ENCODE measurements at places on chromosomes 1 and 21. TPM values are rescaled to one million over a fixed set of nuclear protein-coding genes. Genes with fewer than 3 reads are reported as not detected.

The C1QB gene
- total RNA-seq, result not detected

The OR6N1 gene
- total RNA-seq, result not detected

The ZMYND12 gene
- total RNA-seq, result not detected

The GBP6 gene
- total RNA-seq, result not detected

The CELSR2 gene
- 12.5 TPM for total RNA-seq

The CFHR5 gene
- not detected for total RNA-seq

The TEX38 gene
- not detected for total RNA-seq

The MPL gene
- total RNA-seq, result not detected

The HSD11B1 gene
- not detected for total RNA-seq

The VWA5B1 gene
- 0.19 TPM for total RNA-seq

The LCE1C gene
- not detected for total RNA-seq

The ECM1 gene
- 2.7 TPM for total RNA-seq

The DSCAM gene
- total RNA-seq, result not detected

The OBSCN gene
- total RNA-seq, result 45.2 TPM

The KCNA3 gene
- 54.5 TPM for total RNA-seq

The CFHR1 gene
- not detected for total RNA-seq

The GREM2 gene
- not detected for total RNA-seq

The SMYD3 gene
- 34.5 TPM for total RNA-seq

The LCE6A gene
- total RNA-seq, result not detected

The FAM72C gene
- total RNA-seq, result 44.9 TPM

The FCER1A gene
- total RNA-seq, result not detected

The C8A gene
- not detected for total RNA-seq

The EFNA3 gene
- 4.8 TPM for total RNA-seq

The SLC22A15 gene
- 3.3 TPM for total RNA-seq

The S100A7 gene
- total RNA-seq, result not detected

The SPRR1B gene
- total RNA-seq, result not detected

The ERICH3 gene
- total RNA-seq, result not detected

The PODN gene
- total RNA-seq, result not detected

The CCDC17 gene
- 5.0 TPM for total RNA-seq

The INAVA gene
- total RNA-seq, result not detected

The SPRR2E gene
- not detected for total RNA-seq

The LCA5L gene
- total RNA-seq, result 1.8 TPM

The C4BPB gene
- total RNA-seq, result not detected

The GIPC2 gene
- not detected for total RNA-seq

The SLC66A1 gene
- 18.9 TPM for total RNA-seq

The FCRL2 gene
- total RNA-seq, result 6.6 TPM

The KRTAP13-3 gene
- total RNA-seq, result not detected

The DYNLT4 gene
- total RNA-seq, result not detected

The LORICRIN gene
- not detected for total RNA-seq

The COL9A2 gene
- 21.4 TPM for total RNA-seq

The NCMAP gene
- total RNA-seq, result 0.99 TPM

The S100A7A gene
- not detected for total RNA-seq

The RXFP4 gene
- 0.34 TPM for total RNA-seq
